ENCODE measurements at places on chromosomes 7 and 10.

DNA sequence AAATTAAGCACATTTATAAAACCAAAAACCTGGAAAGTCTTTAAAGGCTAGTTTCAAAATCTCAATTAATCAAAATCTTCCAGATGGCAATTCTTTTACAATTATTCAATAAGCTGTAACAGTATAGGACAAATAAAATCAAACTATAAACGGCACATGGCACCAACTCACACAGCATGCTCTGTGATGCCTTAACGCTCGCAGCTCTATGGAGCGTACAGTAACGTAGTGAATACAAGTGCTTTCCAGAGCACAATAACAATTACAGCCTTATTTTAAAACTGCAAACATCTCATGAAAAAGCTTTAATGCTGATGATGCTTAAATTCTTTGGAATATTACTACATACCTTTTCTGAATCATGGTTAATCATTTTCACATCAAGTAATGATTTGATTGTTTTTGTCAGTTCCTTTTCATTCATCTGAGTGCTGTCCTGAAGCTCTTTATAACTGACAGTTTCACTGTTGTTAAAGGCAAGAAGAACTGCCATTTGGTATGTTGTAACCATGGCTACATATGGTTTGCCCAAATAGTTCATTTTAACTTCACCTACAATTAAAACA, 74.2 kb downstream of the CUL2 start:
- DNase-seq, result no peak

GRCh38 chr10:131212763-131213325, 98.7 kb downstream of the TCERG1L start:
- DNase-seq, result no peak

DNA sequence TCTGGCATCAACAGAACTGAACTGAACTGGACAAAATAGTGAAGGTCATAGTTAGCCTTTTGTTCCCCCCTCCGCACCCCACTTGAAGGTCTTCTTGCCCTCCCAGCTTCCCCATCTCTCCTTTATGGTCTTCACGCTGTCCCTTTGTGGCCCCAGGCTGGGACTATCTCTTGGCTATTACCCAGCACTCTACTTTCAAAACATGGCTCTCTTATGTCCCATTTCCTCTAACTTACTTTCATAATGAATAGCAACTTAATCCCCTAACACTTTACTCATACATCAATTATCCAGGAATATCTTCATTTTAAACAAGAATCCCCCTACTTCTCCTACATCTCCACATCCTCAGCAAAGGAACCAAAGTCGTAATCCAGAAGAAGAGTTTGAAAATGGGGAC, 135.3 kb upstream of the ITGB1 start:
- DNase-seq, result no peak

GRCh38 chr7:35816514-35816913, 15.7 kb downstream of the SEPTIN7 start:
- no peak for DNase-seq

DNA sequence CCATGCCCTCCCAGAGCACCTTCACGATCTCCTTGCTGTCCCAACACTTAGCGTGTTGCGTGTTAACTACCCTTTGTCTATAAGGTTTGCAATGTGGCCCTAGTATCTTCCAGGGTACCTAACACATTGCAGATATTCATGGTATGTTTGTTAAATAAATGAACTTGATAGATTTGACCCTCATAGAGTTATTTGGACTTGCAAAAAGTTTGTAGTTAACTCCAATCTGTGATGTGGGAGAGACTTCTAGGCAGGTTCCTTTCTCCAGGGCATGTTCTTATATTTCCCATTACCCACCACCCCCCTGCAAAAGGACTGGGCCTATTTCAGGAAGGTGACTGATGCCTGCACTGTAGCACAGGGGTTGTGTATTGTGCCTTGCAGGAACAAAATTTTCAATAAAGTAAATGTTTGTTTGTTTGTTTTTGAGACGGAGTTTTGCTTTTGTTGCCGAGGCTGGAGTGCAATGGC, 612 bp downstream of the HILPDA start:
- DNase-seq, result no peak

GRCh38 chr7:99949645-99950228, 20.3 kb upstream of the GJC3 start:
- peak; percentile 3 for DNase-seq

- DNase-seq, result no peak
These were observed 30.1 kb downstream of the CRTAC1 start for GRCh38 chr10:98000346-98000745.

DNA sequence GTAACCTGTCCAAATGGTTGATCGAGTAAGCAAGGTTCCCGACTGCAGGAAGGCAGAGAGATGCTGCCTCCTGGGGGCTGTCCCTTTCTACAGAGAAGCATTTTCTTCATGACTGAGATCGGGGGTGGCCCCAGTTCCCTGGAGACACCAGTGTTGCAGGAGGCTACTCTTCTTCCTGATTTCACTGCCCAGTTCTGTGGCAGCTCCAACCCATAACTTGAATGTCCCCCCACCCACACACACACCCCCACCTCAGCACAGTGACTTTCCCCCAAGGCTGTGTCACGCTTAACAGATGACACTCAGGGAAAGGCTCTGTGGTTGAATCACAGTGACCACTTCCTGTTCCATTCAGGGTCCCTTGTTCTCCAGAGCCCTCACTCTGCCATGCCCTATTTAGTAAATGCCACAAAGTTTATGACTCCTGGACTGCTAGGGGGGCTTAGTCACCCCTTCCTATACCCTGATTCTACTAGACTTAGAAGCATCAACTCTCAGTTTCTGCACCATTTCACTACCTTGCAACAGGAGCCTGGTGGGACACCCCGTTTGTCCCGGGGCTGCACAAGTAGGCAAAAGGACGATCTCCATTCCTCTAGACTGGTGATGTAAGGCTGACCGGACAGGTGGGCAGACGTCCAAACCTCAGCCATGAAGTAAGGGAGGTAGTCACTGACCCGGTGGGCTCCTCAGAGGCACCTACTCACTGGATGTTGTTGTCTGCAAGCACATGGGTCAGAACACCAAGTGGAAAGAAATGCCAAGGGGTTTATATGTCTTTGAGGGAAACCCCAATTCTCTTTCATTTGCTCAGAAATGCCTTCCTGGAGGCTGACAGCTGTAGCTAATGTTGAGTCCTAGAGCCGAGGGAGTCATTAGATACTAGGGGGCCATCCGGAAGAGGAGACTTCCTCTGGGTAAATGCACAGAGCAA, 31.3 kb upstream of the SMC3 start:
- peak; percentile 76 for DNase-seq

GRCh38 chr7:47154791-47155190, 427.1 kb downstream of the TNS3 start:
- DNase-seq, result no peak

DNA sequence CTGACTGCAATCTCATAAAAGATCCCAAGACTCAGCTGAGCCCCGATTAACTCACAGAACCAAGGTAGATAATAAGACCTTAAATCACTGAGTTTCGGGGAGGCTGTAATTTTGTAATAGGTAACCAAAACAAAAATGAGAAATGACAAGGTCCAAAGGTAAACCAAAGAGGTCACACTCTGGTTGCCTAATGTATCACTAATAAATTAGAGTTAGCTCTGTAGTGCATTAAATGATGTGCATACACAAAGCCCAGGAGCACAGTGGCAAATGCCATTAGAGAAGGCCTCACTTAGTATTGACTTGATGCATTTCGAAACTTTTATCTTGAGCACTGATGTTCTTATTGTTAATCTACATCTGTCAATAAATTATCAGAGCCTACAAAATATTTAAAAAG, 237.7 kb upstream of the CCDC6 start:
- no peak for DNase-seq

GRCh38 chr10:20622531-20623211, 274.4 kb downstream of the NEBL start:
- no peak for DNase-seq

DNA sequence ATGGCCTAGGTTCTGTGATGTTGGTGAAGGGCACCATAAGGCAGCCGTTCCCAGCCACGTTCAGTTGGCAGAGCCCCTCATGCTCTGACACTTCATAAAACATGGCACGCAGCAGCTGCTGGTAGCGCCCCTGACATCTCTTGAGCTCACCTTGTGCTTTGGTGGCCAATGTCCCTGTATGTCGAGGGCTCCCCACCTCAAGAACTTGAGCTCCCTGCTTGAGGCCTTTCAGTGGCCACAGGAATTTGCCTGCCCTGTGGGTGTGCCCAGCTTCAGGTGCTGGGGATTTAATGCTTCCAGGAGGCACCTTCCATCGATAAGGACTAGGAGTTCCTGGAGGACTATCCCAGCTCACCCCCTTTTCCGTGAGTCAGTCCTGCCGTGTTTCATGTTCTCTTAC, 9.5 kb upstream of the ZNF32 start:
- DNase-seq, result no peak

DNA sequence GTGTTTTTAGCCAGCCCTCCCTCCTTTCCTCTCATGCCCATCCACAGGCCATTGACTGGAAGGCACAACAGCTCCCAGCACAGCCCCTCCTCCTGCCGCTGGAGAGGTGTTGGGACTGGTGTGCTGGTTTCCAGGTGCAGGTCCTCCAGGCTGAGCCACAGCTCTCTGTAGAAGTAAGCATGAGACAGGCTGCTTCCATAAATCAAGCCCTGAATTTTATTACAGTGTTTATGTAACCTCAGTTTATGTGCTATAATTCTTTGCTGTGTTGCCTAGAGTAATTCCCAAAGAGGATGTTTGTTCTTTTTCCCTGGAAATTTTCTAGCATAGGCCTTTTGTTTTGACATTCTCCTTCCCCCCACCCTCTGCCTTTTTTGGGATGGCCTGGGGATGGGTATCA, 445.8 kb downstream of the AUTS2 start:
- DNase-seq, result no peak

DNA sequence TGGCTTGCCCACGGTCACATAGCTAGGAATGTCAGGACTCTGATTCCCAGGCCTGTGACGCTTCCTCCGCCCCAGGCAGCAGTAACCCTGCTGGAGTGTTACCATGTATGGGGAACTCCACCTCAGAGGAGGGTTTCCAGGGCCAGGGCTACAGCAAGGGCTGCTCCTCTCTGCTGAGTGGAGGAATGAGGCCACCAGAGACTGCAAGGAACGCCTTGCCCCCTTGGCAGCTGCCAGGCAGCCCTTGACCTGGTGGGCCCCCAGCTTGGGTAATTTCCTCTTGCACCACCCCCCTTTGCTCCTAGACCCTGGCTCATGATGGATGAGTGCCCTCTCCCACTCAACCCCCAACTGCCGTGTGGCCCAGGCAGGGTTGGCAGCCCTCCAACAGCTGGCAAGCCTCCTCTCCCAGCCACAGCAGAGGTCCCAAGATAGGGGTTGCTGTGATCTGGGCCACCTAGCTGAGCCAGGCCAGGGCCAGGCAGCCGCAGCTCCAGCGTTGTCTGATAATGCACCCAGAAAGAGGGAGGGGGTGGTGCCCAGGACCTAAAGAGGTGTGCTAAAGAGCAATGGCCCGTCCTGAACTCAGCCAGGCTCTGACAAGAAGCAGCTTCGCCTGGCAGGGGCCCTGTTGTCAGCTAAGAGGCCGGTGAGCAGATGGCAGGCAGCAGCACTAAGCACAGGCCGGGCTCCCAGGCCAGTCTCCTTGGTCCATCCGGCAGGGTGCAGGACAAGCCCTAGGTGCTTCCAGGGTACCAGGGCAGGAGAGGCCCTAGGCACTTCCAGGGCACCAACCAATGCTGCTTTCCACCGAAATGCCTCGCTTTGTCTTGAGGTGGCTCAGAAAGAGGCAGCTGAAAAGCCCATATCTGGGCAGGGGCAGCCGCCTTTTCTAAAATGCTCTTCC, 35.4 kb downstream of the DRGX start:
- no peak for DNase-seq
